Substantia nigra (tissue), 51 donors: ENCODE measurements at places on chromosomes 16 and 17.

- no peak for DNase-seq
These were observed 31.3 kb upstream of the RASD1 start for GRCh38 chr17:17527534-17527933.

DNA sequence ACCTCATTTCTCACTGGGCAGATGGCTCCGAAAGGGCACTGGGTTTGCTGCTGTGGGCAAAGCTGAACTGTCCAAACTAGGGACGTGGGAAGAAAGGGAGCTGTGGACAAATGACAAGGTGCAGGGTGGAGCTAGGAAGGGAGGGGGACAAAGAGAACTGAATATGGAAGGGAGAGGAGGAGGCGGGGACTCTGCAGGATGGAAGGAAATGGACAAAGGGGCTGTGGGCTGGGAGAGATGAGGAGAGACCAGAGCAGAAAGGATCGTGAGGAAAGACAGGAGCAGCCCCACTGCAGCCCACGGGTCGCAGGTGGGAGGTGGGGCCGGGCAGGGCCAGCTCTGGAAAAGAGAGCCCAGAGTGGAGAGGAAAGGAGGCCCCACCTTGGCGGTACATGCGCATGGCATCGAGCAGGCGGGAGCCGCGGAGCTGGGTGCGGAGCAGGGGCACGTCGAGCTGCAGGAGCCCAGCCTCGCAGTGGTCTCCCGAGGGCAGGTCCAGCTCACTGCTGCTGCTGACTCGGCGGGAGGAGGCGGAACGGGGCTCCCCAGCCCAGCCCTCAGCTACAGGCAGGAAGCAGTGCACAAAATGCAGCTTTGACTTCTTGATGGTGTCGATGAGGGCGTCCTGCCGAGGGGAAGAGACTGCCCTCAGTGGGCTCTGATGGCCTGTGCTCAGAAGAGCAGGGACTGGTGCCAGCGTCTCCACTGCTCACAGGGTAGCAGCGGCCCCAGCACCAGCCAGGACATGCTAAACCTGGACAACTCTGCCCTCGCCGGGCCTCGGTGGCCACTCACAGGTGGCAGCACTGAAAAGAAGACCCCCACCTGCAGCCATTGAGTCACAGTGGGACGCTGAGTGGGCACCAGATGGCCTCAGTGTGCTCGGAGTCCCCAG is 66.8 kb downstream of the PIPOX start:
- DNase-seq = no peak

GRCh38 chr17:59815965-59816364 is 76.8 kb downstream of the TUBD1 start:
- DNase-seq = no peak

GRCh38 chr17:79842656-79843473 is 3.6 kb upstream of the CBX4 start:
- no peak for DNase-seq
